ENCODE measurements at places on chromosomes 12 and 14. TPM values are rescaled to one million over a fixed set of nuclear protein-coding genes. Genes with fewer than 3 reads are reported as not detected.

The KRT79 gene
- not detected for total RNA-seq

The ACOT6 gene
- total RNA-seq: not detected

The MSRB3 gene
- 47.3 TPM for total RNA-seq

The NEUROD4 gene
- not detected for total RNA-seq

The NELL2 gene
- not detected for total RNA-seq

The TEX52 gene
- not detected for total RNA-seq

The DICER1 gene
- total RNA-seq: 46.2 TPM

The FAM222A gene
- 9.1 TPM for total RNA-seq

The KRT8 gene
- total RNA-seq: 0.16 TPM

All from myocyte (in vitro differentiated cells).